ENCODE measurements at places on chromosomes 3 and 15.

DNA sequence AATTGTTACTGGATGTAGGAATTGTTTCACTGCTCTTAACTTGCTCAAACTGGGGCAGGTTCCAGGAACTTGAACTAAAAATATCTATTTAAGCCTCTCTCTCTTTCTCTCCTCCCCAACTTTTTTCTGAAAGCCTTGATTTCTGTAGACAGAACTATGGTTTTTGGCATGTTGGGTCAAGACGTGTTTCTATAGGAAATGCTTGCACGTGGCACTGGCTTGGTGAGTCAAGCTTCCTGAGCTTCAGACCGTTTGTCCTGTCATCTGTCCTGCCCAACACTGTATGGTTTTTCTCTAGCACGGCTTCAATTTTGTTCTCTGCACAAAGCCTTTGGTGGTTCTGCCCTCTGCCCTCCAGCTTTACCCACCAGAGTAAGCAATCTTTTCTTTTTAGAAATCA, 13.5 kb downstream of the EAF1 start:
- no peak for DNase-seq

- no peak for DNase-seq
Observed at GRCh38 chr3:154496978-154497377, 67.0 kb upstream of the GPR149 start.

DNA sequence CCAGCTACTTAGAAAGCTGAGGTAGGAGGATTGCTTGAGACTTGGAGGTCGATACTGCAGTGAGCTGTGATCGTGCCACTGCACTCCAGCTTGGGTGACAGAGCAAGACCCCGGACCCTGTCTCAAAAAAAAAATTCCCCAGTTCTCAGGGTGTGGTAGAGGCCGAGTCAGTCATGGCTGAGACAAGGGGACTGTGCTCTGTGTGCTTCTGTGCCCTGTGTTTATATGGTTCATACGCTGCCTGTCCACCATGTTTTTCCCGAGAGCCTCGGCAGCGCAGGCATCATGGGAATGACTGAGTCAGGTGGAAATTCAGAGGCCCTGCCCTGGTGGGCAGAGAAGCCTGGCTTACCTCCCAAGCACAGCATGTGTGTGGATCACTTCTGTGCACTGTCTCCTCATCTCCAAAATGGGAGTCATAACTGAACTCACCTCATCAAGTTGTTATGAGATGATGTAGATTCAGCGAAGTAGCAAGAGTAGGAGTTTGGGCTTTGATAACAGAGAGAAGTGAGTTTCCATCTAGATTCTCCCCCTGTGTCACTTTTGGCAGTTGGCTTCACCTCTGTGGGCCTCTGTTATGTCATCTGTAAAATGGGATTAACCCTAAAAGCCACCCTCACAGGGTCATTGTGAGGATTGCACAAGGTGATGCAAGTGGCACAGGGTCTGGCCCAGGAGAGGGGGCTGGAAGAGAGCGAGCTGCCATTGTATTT, 56.9 kb downstream of the FLNB start:
- no peak for DNase-seq

DNA sequence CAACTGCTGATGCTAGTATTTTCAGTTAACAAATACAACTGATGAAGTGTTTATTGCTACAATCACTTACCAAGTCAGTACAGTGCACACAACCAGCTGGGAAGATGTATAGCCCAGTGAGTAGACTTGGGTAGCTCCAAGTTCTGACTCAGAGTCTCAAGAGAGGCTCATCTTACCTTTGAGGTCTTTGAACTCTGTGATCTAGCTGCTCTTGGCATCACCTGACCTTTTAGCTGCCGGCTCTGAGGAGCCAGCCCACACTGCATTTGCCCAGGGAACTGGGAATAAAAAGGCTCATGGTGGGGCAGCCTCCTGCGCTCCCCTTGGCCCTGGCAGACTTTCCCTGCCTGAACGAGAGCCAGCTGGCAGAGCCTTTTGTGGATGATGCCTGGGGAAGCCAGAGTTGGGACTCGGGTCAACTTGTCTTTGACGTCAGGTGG, 82.6 kb downstream of the CEMIP start:
- no peak for DNase-seq

- no peak for DNase-seq
Observed at GRCh38 chr3:19046440-19046839, 101.9 kb upstream of the KCNH8 start.

DNA sequence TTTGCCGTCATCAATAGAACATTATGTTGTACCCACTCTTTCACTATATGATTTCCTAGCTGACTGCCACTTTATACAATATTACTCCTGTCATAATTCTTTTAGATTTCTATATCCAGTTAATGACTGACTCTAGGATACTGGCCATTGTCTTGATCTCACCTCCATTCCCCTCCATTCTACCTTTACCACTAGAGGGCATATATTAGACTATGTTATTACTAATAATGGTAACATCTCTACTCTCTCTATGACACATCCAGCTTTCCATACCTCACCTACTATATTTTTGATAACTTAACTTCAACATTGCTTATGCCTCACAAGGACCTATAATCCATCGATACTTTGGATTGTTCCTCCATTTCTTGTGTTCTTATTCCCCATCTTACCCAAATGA, 31.4 kb upstream of the POU1F1 start:
- peak; percentile 3 for DNase-seq

All from GM20000 (cell line).